Activated T-helper 9 cell treated with anti-CD3 and anti-CD28 coated beads, Interleukin-2, amount 50 U/mL, for 16 hours (primary cell): ENCODE measurements at places on chromosomes 6 and 20.

DNA sequence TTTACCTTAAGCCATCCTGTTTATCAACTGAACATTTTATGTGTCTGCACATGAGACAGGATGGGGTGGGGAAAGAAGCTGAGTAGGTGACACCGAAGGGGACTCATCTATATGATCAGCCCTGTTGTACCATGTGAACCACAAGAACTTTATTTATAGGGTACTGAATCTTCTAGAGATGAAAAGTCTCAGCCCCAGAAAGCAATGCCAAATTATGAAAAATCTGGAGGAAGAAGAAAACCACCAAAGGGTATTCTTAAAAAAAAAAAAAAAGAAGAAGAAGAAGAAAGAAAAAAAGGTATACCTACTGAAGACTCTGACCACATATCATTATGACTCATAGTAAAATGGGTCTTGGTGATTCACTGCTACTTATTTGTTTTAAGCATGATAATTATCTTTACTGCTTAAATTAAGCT is 39.8 kb upstream of the HBS1L start:
- no peak for DNase-seq

DNA sequence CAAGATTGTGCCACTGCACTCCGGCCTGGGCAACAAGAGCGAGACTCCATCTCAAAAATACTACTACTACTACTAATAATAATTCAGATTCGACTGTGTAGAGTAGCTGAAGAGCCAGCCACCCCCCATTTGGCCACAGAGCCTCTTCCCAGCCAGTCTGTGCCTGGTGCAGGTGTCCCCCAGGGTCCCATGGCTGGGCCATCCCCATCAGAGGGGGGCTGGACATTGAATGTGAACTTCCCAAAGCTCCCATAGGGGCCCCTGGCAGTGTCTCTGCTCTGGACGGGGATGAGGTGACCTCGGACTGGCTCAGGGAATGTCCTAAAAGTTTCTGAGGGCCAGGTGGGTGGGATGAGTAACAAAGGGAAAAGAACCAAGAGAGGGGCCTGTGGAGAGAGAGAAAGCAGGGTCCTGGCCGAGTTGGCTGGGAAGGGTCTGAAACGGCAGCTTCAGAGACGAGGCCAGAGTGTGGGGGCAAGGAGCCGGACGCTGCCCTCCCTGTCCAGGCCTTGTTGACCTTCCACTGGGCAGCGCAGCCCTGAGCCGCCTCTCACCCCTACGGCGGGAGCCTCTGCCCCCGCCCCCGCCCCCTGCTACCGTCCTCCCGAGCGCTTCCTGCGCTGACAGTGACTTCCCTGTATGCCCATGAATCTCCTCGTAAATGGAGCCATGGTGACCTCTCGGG is 24.9 kb upstream of the PCMTD2 start:
- no peak for DNase-seq

DNA sequence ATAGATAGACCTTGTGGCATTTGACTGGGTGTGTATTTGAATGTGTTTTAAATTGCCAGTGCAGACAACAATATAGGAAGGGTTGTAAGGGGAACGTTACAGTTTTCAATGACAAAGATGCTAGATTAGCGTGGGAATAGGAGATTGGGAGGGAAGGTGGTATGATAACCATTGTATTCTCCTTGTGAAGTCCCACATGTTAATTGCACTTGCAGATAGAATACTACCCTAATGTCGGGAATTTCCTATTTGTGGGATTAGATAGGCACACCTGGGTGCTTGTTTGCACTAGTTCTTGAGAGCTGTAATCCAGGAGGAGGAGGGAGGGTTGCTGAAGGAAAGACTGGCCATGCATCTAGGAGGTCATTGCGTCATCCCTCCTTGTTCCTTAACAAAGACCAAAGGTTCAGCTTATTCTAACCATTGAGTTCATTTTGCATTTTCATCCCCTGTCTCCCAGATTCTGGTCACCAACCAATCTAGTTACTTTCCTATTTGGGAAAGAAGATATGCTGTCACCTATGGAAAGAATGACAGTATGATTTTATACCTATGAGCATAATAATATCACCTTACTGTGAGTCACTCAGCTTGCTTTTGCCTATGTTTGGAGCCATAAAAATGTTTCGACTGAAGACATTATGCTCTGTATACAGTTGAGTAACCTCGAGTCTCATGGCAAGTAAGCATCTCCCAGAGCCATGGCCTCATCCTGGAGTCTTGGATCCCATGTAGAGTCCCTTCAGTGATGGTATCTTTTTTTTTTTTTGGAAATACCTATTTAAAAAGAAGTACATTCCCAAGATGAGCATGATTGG is 201.5 kb downstream of the DTNBP1 start:
- DNase-seq = no peak

- DNase-seq = no peak
Observed at GRCh38 chr6:45640081-45640491, 262.4 kb upstream of the SUPT3H start.

DNA sequence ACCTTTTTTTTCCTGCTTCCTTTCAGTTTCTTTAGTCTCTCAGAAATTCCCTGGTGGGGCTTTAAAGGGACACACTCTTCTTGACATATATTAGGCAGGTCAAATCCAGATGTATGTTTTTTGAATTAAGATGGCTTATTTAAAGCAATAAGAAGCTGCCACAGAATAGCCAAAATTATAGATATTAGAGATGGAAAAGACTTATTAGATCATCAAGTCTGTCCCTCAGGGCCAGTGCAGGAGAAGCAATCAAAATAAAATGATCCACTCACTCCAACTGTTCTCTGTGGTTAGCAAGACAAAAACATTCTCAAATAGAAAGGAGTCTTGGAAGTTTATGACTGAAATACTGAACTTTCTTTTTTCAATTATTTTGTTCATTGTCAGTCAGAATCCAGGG is 462.8 kb downstream of the CDC5L start:
- no peak for DNase-seq

- DNase-seq = no peak
Observed at GRCh38 chr6:45970326-45970725, 45.3 kb downstream of the CLIC5 start.

DNA sequence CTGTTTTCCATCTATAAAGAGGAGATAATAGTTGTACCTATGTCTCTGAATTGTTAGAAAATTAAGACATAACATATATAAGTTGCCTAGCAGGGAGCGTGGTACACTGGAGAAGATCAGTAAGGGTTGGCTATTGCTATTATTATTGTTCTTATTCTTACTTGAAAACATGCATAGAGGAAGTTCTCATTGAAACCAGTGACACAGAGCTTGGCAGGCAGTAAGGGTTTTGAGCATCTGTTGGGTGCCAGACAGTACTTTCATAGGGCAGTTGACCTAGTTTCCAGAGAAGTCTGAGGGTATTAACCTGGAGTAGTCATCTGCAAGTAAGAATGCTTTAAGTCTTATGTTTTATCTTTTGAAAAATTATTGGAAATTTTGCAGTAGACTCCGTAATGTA is 13.3 kb upstream of the SGK1 start:
- no peak for DNase-seq

- no peak for DNase-seq
Observed at GRCh38 chr20:50569864-50570836, 60.0 kb downstream of the PTPN1 start.

DNA sequence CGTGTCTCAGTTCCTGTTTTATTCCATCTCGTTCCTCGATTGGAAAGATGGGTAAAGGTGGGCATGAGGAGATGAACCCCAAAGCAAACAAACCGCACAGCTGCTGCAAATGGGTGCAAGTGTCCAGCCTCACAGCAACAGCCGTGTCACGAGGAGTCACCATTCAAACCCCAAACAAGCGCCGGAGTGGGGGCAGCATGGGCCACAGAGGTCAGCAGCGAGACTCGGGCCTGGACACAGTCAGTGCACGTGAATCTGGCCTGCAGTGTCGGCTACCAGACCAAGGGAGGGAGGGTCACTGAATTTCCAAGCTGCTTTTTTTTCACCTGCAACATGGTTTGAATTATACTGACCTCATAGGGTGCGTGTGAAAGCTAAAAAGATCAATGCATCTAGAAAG is 63.5 kb downstream of the EZR start:
- DNase-seq = no peak

GRCh38 chr6:63685446-63686379 is 50.1 kb downstream of the PHF3 start:
- no peak for DNase-seq

GRCh38 chr6:67863346-67863745 is 771.7 kb upstream of the ADGRB3 start:
- DNase-seq = no peak

DNA sequence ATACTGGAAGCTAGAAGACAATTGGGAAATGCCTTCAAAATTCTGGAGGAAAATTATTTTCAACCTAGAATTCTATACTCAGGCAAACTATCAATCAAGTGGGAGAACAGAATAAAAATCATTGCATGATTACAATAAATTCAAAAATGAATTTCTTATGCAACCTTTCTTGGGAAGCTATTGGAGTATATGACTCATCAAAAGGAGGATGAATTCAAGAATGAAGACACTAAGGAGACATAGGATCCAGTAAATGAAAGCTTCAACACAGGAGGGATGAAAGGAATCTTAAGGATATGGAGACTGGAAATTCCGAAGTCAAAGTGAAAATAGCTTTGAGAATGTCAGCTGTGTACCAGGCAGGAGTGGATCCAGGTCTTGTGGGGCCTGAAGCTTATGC is 12.6 kb upstream of the UBR2 start:
- DNase-seq = no peak

GRCh38 chr6:110814102-110815014 is 911 bp downstream of the CDK19 start:
- peak; percentile 46 for DNase-seq

- no peak for DNase-seq
Observed at GRCh38 chr6:148789948-148790347, 43.1 kb downstream of the UST start.

- DNase-seq = no peak
Observed at GRCh38 chr6:142173980-142174379, 26.9 kb downstream of the VTA1 start.

- DNase-seq = no peak
Observed at GRCh38 chr6:131924881-131925474, 26.2 kb downstream of the CCN2 start.

- DNase-seq = no peak
Observed at GRCh38 chr6:4973982-4974745, 29.7 kb downstream of the RPP40 start.

- no peak for DNase-seq
Observed at GRCh38 chr6:169559592-169559991, 142.2 kb downstream of the WDR27 start.

GRCh38 chr6:43608310-43608763 is 20.7 kb downstream of the GTPBP2 start:
- DNase-seq = peak; percentile 27

DNA sequence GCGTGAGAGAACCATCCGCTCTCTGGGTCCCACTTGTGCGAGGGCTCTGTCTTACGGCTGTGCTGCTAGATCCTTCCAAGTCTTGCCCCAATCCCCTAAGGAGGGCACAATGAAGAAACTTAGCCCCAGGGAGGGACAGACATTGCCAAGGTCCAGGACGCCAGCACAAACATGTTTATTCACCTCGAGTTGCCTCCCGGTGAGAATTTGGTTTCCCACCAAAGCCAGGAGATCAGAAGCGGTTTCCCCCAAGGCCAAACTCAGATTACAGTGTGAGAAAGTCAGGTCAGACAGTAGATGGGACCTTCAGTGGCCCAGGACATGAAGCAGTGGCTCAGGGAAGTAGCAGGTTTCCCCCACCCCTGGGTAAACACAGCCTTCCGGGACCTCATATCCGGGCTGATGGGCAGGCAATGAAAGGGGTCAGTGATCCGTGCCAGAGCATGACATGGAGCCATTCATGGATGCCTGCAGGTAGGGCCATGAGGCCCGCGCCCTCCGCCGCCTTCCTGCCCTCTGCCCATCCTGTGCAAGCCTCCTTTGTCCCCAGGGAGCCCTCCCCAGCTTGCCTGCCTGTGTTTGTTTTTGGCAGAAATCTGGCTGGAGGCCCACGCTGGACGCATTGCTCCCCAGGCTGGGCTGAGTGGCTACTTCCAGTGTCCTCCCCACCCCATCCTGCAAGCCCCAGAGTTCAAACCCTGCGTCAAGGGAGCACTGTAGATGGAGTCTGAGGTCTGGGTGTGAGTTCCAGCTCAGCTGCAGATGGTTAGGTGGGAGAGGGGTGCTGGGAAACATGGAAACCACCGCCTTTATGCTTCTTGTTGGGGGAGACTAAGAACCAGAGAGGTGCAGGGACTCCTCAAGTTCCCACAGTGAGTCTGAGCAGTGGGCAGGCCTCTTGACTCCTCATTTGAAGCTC is 2.0 kb downstream of the BPIFB2 start:
- DNase-seq = no peak

DNA sequence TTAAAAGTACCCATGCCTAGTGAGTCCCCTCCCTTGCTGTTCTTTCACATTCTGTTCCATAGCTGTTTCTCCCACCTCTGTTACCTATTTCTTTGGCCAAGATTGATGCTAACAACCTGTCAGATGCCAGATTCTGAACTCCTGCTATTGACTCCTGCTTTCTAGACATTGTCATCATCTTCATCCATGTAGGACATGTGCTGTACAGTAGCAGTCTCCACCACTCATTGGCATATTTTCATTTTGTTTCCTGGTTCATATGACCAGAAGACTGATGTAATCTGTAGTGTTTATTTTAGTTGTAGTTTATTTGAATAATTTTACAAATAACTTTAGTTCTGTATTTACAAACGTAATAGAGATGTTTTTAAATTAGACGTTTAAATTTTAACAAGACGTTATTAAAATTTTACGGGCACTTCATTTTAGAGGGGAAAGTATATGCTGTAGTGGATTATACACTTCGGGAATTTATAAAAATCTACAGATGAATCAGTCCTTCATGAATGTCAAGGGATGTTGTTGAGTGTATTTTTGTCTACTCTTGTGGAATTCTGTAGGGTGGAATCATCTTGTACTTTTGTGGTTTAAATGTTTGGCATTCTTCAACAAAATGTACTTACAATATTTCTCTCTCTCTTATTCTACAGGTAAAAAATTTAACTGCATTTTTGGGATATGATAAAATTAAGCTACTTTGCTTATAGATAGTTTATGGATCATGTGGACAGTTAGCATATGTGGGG is 34.1 kb downstream of the TRMT11 start:
- no peak for DNase-seq

DNA sequence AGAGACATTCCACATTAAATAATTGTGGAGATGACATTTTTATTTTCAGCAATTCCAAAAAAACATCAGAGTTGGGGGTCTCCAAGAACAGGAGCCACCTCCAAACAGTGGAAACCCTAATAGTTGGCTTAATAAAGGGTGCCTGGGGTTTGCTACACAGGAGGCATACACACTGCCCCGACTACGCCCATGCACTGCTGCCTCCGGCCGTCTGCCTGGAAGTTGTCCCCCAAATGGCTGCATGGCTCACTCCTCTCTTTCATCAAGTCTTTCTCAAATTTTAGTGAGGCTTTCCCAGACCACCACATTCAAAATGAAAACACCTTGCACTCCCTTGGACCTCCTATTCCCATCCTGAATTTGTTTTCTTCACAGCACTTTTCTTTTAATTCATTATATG is 58.8 kb downstream of the ZMYND8 start:
- no peak for DNase-seq

- no peak for DNase-seq
Observed at GRCh38 chr6:154441995-154442310, 68.5 kb downstream of the CNKSR3 start.

DNA sequence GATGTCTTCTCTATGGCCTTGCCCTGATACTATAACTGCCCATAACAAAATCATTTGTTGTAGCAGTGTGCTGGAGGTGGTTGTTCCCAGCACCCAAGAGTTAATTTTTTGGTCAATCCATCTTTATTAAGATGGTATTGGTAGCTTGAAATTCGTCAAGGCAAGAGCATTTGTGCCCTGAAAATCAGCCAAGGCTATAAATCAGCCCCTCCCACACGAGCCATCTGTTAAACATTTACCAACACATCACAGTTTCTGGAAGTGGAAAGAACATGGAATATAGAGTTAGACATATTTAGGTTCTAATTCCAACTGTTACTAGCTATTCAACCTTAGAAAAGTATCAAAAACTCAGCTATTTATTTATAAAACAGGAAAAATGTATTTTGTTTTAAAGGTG is 888.4 kb upstream of the GJE1 start:
- no peak for DNase-seq
